ENCODE measurements at places on chromosomes 1 and 21.
A peak's percentile ranks its signal among the peaks of the same experiment; 100 is the strongest.

DNA sequence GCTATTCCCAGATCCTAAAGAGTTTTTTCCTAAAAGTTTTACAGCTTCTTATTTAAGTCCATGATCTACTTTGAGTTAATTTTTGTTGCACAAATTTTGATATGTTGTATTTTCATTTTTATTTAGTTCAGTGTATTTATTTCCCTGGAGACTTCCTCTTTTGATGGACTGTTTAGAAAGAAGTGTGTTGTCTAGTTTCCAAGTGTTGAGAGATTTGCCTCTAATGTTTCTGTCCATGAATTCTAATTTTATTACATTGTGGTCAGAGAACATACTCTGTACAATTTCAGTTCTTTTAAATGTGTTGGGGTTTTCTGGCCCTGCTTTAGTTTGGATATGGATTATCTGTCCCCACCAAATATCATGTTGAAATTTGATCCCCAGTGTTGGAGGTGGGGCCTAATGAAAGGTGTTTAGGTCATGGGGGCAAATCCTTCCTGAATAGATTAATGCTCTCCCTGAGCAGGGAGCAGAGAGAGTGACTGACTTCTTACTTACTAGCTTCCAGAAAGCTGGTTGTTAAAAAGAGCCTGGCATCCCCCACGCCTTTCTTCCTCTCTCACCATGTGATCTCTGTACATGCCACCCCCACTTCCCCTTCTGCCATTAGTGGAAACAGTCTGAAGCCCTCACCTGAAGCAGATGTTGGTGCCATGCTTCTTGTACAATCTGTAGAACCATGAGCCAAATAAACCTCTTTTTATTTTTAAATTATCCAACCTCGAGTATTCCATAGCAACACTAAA is 4.6 kb downstream of the CHD1L start:
- peak overlapping the region; percentile 46 for H3K4me3 ChIP-seq
- H3K4me1 ChIP-seq: peaks cover 54% of the 10 kb centered on the region
- peak overlapping the region; percentile 82 for H3K27ac ChIP-seq
- H3K27me3 ChIP-seq: no peaks in the 10 kb centered on the region
- H3K36me3 ChIP-seq: peaks cover 41% of the 10 kb centered on the region

GRCh38 chr1:204716660-204717059 is 31.1 kb upstream of the LRRN2 start:
- DNase-seq: no peak
- peaks cover 20% of the 10 kb centered on the region for H3K27me3 ChIP-seq
- H3K27ac ChIP-seq: no peak overlapping the region
- no peak overlapping the region for H3K4me3 ChIP-seq

DNA sequence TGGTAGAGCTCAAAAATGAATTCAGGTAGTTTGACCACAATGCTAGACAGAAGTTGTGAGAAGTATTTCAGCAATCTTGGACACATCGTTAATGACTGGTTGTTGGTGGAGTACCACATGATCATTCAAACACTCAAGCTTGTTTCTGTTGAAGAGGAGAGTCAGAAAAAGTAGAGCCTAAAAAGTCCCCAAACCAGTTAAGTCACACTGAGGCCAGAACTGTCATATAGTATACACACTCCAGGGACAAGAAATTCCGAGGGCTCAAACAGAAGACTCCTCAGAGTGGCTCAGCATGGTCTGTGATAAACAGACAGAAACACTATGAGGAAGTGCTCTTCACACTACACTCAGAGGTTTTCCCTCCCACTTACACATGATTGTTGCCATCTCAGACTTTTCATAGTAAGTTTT is 5.8 kb downstream of the TRIM33 start:
- H3K27me3 ChIP-seq: no peaks in the 10 kb centered on the region
- no peak for DNase-seq
- H3K27ac ChIP-seq: peak overlapping the region; percentile 37
- H3K4me1 ChIP-seq: peaks cover 38% of the 10 kb centered on the region
- peaks cover 11% of the 10 kb centered on the region for H3K36me3 ChIP-seq

DNA sequence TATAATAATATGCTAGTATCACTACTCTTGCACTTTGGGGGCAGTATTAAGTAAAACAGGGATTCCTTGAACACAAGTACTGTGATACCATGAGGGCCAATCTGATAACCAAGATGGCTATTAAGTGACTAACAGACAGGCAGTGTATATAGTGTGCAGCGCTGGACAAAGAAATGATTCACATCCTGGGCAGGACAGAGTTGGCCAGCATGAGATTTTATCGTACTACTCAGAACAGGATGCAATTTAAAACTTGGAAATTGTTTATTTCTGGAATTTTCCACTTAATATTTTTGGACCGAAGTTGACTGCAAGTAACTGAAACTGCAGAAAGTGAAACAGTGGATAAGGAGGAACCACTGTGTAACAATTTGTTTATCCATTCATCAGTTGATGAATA is 74.6 kb downstream of the DNTTIP2 start:
- H3K36me3 ChIP-seq: peaks cover 16% of the 10 kb centered on the region
- H3K27me3 ChIP-seq: no peaks in the 10 kb centered on the region
- H3K27ac ChIP-seq: no peak overlapping the region
- H3K4me3 ChIP-seq: no peak overlapping the region
- H3K4me1 ChIP-seq: no peaks in the 10 kb centered on the region

DNA sequence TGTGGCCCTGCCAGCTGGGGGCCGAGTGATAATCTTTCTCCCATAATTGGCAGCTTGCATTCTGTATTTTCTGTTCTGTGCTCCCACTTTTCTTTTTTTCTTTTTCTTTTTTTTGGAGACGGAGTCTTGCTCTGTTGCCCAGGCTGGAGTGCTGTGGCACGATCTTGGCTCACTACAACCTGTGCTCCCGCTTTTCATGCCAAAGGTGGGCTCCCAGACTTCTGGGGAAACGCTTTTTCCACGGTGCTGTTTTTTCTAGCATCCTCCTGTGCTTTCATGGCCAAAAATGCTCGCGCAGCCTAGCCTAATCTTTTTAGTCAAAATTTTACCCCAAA is 585 bp upstream of the AHCTF1 start:
- H3K36me3 ChIP-seq: peaks cover 8% of the 10 kb centered on the region
- H3K4me1 ChIP-seq: peaks cover 30% of the 10 kb centered on the region
- no peaks in the 10 kb centered on the region for H3K27me3 ChIP-seq
- H3K4me3 ChIP-seq: peak overlapping the region; percentile 95
- peak overlapping the region; percentile 98 for H3K27ac ChIP-seq

- H3K36me3 ChIP-seq: no peaks in the 10 kb centered on the region
- no peak for DNase-seq
- H3K4me1 ChIP-seq: no peaks in the 10 kb centered on the region
- H3K4me3 ChIP-seq: no peak overlapping the region
- no peak overlapping the region for H3K27ac ChIP-seq
Measured at GRCh38 chr1:96234299-96234698, 487.3 kb upstream of the PTBP2 start.

GRCh38 chr21:45593162-45594022 is 50.1 kb upstream of the PCBP3 start:
- peaks cover 20% of the 10 kb centered on the region for H3K27me3 ChIP-seq
- H3K4me3 ChIP-seq: peak overlapping the region; percentile 8
- peaks cover 12% of the 10 kb centered on the region for H3K4me1 ChIP-seq
- DNase-seq: no peak
- H3K36me3 ChIP-seq: no peaks in the 10 kb centered on the region
- H3K27ac ChIP-seq: no peak overlapping the region

DNA sequence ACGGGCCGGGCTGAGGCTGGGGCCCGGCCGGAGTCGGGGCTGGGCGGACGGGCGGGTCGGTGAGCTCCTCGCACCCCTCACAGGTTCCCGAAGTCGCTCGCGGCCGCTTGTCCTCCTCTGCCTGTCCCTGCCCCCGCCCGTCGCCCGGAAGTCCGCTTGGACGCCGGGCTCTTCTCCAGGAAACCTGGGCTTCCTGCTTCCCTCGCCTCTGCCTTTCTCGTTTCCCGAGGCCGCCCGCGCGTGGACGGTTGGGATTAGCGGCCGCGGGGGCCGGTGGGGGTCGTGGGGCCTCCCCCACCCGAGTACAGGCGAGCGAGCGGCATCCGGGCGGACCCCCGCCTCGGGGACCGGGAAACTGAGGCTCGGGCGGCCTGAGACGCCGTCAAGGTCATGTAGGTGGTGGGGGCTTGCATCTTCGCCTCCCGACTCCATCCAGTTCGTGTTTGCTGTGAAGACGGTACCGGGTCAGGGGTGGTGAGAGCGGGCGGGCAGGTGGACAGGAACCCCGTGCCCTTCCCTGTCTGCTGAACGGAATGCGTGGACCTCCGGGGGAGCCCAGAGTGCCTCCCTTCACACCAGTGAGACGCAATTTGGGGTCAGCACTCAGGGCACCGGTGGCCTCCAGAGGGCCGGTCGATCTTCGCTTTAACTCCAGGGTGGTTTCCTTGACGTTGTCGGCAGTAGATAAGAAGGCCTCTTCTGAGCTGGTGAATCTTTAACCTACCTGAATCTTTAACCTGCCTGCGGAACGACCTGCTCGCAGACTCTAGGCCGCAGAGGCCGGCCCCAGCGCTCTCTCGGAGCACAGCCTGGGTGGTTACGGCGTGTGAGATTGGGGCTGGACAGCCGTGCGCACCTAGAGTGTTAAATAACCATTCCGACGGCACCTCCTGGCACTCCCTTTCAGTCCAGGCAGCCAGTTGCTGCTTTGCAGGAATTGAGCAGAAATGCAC is 686 bp downstream of the ARF1 start:
- H3K27ac ChIP-seq: peak overlapping the region; percentile 96
- no peaks in the 10 kb centered on the region for H3K27me3 ChIP-seq
- H3K4me1 ChIP-seq: peaks cover 43% of the 10 kb centered on the region
- peak overlapping the region; percentile 96 for H3K4me3 ChIP-seq
- H3K36me3 ChIP-seq: peaks cover 12% of the 10 kb centered on the region

- H3K36me3 ChIP-seq: no peaks in the 10 kb centered on the region
- H3K4me3 ChIP-seq: no peak overlapping the region
- peaks cover 13% of the 10 kb centered on the region for H3K4me1 ChIP-seq
- no peak overlapping the region for H3K27ac ChIP-seq
- peaks cover 63% of the 10 kb centered on the region for H3K27me3 ChIP-seq
- no peak for DNase-seq
Measured at GRCh38 chr1:94248956-94249688, 11.7 kb upstream of the ARHGAP29 start.

GRCh38 chr1:229023651-229024300 is 247.1 kb upstream of the RAB4A start:
- no peaks in the 10 kb centered on the region for H3K27me3 ChIP-seq
- H3K27ac ChIP-seq: no peak overlapping the region
- H3K4me1 ChIP-seq: peaks cover 11% of the 10 kb centered on the region
- DNase-seq: no peak

- no peak overlapping the region for H3K4me3 ChIP-seq
- peaks cover 51% of the 10 kb centered on the region for H3K36me3 ChIP-seq
- H3K4me1 ChIP-seq: peaks cover 54% of the 10 kb centered on the region
- H3K27me3 ChIP-seq: no peaks in the 10 kb centered on the region
- peak overlapping the region; percentile 74 for H3K27ac ChIP-seq
Measured at GRCh38 chr1:207801819-207802218, 50.0 kb downstream of the CD46 start.

DNA sequence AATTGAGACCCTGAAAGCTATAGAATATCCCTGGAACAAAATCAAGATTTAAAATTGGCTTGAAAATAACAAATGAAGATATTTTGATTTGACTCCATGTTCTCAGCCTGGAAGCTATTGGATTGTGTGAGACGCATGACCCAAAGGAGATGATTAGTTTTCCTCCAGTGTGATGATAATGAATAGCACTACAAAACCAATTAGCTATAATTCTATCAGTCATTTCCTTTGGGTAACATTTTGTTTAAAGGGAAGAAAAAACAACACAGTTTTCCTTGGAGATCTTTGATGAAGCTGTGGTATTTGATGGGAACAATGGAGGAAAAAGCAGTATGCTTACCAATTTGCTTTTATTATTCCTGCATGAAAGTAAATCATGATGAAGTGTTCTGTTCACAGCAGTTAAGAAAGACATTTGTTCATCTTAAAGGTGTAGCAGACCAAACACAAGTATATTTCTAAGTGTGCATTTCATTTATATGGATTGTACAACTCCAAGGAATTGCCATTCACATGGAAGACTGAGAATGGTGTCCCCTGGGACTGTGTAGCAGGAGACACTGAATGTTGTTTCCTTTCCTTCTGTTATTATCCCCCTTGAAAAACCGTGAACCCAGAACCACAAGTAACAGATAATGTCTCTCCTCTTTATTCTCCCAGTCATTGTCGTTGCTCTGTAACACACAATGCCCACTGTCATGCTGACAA is 111.4 kb downstream of the CACHD1 start:
- H3K27me3 ChIP-seq: no peaks in the 10 kb centered on the region
- no peak for DNase-seq
- H3K4me3 ChIP-seq: no peak overlapping the region
- H3K36me3 ChIP-seq: no peaks in the 10 kb centered on the region
- H3K4me1 ChIP-seq: no peaks in the 10 kb centered on the region

DNA sequence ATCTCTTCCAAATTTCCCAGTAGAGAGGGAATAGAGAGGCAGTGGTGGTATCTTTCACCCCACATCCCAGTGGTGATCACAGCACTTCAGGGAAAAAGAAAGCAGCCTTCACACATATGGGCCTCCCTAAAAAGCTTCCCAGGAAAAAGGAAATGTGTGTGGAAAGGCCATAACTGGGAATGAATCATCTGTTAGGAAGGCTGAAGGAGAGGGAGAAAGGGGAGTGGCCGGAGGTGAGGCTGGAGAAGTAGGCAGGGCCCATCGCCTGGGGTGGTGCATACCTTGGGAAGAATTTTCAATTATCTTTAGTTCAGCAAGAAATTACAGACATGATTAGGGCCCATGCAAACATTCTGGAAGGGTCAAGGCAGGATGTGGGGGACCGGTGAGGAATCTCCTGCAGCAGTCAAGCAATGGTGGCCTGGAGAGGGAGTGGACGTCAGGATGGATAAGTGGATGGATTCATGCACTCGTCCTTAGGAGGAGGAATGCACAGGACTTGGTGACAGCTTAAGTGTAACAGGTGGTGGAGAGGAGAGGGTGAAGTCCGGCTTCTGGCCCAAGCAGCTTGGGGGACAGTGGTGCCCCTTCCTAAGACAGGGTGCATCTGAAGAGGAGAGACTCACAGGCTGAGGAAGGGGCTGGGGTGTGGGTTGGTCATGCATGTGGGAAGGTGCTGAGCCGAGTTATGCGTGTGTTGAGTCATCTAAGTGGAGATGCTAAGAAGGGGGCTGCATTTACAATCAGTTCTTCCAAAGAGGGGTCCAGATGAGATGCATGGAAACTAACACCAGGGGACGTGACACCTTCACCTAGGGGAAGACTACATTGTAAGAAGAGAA is 17.9 kb downstream of the HIVEP3 start:
- DNase-seq: no peak
- no peaks in the 10 kb centered on the region for H3K36me3 ChIP-seq
- no peak overlapping the region for H3K27ac ChIP-seq
- peaks cover 10% of the 10 kb centered on the region for H3K4me1 ChIP-seq
- peaks cover 4% of the 10 kb centered on the region for H3K27me3 ChIP-seq

- H3K27ac ChIP-seq: no peak overlapping the region
- peaks cover 19% of the 10 kb centered on the region for H3K27me3 ChIP-seq
- no peak for DNase-seq
- peaks cover 3% of the 10 kb centered on the region for H3K4me1 ChIP-seq
Measured at GRCh38 chr1:31583995-31584868, 7.9 kb downstream of the TINAGL1 start.

DNA sequence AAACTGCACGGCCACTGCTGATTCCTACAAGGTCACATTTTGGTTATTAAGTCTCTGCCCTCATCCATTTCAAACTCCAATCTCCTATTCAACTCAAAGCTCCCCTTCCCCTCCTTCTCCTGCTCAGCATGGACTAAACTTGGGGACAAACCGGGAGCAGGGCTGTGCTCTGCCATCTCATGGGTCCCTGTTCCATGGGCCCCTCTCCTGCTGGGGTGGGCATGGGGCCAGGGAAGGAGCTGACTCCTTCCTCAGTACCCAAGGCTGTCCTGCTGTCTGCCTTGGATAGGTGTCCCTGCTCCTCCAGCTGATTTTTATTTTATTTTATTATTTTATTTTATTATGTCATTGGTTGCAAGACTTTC is 27.1 kb downstream of the TNNT2 start:
- no peak for DNase-seq
- H3K36me3 ChIP-seq: no peaks in the 10 kb centered on the region
- no peak overlapping the region for H3K27ac ChIP-seq
- peaks cover 2% of the 10 kb centered on the region for H3K4me1 ChIP-seq
- peaks cover 39% of the 10 kb centered on the region for H3K27me3 ChIP-seq
- no peak overlapping the region for H3K4me3 ChIP-seq

All from stimulated activated naive B cell treated with anti-CD40 and anti-IgM and Interleukin-4, amounts not matched to agents 10 μg/mL and 1 μg/mL and 100 μg/mL, for 72 hours (primary cell).